ENCODE measurements at places on chromosomes 16 and 17.

DNA sequence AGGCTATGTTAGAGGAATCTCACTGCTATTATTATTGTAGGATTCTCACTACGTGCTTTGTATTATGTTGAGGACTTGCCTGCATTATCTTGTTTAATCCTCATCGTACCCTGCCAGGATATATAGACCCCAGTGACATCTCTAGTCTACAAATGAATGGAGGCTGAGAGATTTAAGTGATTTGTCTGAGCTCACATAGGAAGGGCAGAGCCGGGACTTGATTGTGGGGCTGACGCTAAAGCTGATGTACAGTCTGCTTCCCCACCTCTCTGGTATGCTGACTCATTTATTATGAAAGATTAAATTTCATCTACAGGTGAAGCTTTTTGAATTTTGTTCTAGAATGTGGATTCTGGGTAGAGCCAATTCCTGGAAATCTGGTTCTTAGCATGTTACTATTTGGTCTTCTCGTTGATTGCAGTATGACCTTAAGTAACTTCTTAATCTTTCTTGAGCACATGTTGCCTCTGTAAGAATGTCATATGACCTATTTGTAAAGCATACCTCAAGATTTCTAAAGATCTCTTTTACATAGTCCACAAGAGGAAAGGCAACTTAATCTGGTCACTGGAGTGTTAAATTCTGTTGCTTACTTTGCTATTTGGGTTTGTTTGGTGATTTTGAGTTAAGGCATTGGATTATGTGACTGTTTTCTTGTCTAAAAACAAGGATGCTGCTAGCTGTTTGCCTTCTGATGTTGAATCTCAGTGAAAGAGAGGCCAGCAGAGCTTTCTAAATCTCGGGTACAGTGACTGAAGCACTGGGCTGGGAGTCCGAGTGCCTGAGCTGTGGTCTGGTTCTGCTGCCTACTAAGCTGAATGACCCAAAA, 12.4 kb downstream of the METTL9 start:
- no peak for DNase-seq

GRCh38 chr16:90083139-90083538, 6.0 kb upstream of the PRDM7 start:
- DNase-seq = no peak

GRCh38 chr16:75099738-75100602, 16.6 kb downstream of the LDHD start:
- no peak for DNase-seq

- DNase-seq = no peak
Measured at GRCh38 chr16:58417600-58417999, 25.3 kb downstream of the GINS3 start.

DNA sequence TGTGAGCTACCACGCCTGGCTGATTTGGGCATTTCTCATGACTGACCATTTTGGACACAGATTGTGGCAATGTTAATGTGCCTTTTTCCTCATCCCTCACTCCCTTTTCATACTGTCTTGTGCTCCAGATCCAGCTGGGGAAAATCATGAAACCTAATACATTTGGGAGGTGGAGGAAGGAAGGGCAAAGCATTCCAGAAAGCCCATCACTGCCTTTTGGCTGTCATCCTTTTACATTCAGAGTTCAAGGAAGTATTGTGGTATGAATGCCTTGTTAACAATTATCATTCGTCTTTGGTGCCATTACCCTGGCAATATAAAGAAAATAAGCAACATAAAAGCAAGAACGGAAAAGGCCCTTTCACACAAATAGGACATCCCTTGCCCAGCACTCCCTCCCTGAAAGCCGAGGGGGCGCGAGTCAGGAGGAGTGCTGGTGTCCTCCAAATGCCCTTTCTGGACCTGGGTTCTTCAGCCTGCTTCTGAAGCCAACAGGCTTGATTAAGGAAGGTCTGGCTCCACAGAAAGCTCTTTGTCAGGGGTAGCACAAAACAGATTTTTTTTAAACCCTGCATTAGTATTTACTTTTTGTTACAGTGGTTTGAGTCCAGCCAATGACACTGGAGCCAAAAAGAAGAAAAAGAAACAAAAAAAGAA, 20.1 kb downstream of the NMT1 start:
- DNase-seq = no peak

- DNase-seq = no peak
Measured at GRCh38 chr16:15518381-15519351, 84.3 kb downstream of the BMERB1 start.

GRCh38 chr17:76199469-76199868, 40.8 kb downstream of the RNF157 start:
- DNase-seq = no peak

GRCh38 chr17:3895354-3895753, 2.5 kb upstream of the CAMKK1 start:
- no peak for DNase-seq

DNA sequence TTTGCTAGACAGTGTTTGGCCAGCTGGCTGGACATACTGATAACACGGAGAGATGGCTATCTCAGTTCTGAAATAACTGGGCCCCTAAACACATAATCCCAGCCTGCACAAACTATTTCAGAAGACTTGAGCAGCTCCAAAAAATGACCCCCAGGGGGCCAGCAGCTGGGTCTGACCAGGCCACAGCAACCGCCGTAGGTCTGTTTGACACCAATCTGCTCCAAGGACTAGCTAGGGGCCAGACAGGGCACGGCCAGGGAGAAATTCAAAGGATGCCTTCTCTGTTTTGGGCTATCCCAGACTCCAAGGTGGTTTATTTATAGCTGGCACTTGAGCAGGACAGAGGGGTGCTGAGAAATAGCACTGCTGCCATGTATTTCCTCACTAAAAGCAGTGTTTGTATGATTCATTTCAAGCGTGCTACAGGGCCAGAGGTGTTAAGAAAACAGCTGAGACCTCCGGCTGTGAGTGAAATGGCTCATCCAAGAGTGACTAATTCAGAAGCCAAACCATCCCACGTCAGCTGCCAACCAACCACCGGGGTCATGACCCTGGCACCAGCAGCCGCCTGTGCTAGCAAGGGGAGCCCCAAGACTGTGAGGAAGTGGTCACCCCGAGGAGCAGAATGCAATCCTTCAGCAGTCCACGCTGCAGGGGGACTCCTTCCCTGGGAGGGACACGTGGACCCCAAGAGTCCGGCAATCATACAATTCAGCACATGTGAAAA, 5.7 kb downstream of the GGA2 start:
- DNase-seq = peak; percentile 87

DNA sequence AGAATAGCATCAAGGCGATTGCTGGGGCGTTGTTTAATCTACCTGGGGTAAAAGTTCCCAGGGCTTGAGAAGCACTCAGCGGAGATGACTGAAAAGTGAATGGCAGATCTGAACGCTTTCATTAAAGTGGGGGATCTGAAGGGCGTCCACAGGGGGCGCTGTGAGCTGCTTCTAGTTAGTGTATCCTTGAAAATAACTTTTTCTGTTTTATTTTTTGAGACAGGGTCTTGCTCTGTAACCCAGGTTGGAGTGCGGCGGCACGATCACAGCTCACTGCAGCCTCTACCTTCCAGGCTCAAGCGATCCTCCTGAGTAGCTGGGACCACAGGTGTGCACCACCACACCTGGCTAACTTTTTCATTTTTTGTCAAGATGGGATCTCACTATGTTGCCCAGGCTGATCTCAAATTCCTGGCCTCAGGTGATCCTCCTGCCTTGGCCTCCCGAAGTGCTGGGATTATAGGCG, 360.4 kb downstream of the SEC14L1 start:
- DNase-seq = no peak

- DNase-seq = no peak
Measured at GRCh38 chr16:5480431-5481195, 383.0 kb upstream of the EEF2KMT start.

GRCh38 chr16:55189682-55190636, 134.0 kb upstream of the IRX6 start:
- no peak for DNase-seq

- DNase-seq = peak; percentile 5
Measured at GRCh38 chr16:74186561-74186971, 110.0 kb upstream of the PSMD7 start.

GRCh38 chr17:30568117-30568430, 90.9 kb downstream of the GOSR1 start:
- DNase-seq = no peak

DNA sequence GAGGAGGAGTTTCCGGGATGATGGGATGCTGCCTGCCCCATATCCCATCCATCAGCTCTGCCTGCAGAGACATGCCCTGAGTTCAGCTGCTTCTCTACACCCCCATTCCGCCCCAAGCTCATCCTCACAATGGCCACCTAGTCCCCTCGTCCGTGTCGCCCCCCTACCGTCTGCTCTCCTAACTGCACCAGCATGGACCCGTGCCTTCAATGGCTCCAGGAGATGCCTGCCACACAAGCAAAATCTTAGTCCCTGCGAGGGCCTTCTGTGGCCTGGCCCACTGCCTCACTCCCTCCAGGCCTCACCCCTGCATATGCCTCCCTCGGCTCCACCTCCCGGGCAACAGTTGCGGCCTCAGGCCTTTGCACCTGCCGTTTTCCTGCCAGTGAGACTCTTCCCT, 1.8 kb upstream of the TELO2 start:
- DNase-seq = no peak

GRCh38 chr17:70655176-70655958, 486.0 kb downstream of the KCNJ2 start:
- no peak for DNase-seq

- DNase-seq = no peak
Measured at GRCh38 chr17:68461122-68461539, 3.8 kb upstream of the WIPI1 start.

- DNase-seq = no peak
Measured at GRCh38 chr17:45428931-45429338, 3.7 kb downstream of the ARHGAP27 start.

GRCh38 chr16:81449241-81449640, 4.6 kb downstream of the CMIP start:
- no peak for DNase-seq

DNA sequence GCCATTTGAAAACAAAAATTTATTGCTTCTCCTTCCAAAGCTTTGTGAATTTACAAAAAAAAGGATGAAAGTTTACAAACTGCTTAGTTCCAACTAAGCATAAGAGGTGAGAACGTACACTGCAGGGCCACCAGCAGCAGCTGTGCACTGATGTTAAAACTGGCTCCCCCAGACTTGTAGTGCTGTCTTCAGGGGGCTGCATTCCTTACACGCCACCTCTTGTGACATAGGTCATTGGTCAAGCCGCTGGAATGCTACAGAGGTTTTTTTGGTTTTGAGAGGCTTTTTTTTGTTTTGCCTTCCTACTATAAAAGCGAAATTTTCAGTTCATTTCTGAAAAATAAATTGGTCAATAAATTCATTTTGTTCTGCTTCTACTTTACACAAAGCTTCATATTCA, 6.9 kb downstream of the IFT20 start:
- DNase-seq = no peak

DNA sequence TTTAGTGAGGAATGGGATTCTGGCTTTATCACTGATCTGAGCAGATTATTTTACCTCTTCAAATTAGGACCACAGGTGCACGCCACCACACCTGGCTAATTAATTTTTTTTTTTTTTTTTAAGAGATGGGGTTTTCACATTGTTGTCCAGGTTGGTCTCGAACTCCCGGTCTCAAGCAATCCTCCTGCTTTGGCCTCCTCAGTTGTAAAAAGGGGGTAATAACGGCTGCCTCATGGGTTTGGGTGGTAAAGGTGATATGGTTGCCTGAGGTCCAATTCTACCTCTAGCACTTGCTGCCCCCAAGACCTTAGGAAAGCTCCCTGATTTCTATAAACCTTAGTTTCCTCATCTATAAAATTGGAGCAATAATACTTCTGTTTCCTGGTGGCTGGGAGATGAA, 130.7 kb upstream of the HS3ST2 start:
- no peak for DNase-seq

DNA sequence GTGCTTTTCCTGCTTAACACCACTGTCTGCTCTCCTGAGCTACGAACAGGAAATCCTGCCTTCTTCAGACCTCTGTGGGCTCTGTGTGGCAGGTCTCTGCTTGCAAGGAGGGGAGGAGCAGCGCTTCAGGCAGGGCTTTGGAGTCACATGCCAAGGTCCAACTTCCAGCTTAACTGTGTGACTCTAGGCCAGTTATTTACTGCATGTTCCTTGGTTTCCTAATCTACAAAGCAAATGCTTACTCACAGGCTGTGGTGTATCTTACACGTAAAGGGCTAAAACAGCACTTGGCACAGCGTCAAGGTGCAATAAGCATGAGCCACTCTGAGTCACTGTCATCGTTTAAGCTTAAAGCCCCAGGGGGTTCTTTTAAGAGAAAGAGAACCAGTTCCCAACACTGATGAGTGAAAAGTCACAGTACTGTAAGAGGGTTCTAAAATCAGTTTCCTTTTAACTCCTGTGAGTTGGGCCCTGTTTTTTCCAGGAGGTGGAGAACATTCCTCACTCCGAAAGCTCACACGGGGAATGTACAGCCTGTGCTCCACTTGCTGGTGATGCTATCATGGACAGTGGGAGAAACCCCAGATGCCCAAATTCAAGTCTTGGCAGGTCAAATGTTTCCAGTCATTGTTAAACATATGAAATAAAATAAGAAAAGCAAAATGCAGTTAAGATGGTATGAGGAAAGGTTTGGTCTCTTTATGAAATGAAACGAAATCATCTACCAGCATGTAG, 54.1 kb upstream of the BCAR1 start:
- peak; percentile 100 for DNase-seq

GRCh38 chr17:79005063-79005861, 4.3 kb downstream of the CANT1 start:
- no peak for DNase-seq

- DNase-seq = no peak
Measured at GRCh38 chr16:86946396-86946795, 368.0 kb downstream of the FOXL1 start.

GRCh38 chr16:57925310-57925709, 45.6 kb downstream of the CNGB1 start:
- DNase-seq = no peak

- DNase-seq = peak; percentile 84
Measured at GRCh38 chr17:50482516-50482915, 3.9 kb downstream of the RSAD1 start.

- peak; percentile 21 for DNase-seq
Measured at GRCh38 chr17:65278050-65278819, 141.1 kb downstream of the RGS9 start.

- DNase-seq = no peak
Measured at GRCh38 chr16:58413359-58413758, 21.1 kb downstream of the GINS3 start.

- DNase-seq = no peak
Measured at GRCh38 chr17:8894673-8895578, 27.5 kb upstream of the PIK3R6 start.

- DNase-seq = no peak
Measured at GRCh38 chr17:40150276-40150675, 9.9 kb downstream of the CASC3 start.

Measured in skeletal muscle cell (primary cell).